GM13977 (cell line): ENCODE measurements at places on chromosomes 5 and 9.

DNA sequence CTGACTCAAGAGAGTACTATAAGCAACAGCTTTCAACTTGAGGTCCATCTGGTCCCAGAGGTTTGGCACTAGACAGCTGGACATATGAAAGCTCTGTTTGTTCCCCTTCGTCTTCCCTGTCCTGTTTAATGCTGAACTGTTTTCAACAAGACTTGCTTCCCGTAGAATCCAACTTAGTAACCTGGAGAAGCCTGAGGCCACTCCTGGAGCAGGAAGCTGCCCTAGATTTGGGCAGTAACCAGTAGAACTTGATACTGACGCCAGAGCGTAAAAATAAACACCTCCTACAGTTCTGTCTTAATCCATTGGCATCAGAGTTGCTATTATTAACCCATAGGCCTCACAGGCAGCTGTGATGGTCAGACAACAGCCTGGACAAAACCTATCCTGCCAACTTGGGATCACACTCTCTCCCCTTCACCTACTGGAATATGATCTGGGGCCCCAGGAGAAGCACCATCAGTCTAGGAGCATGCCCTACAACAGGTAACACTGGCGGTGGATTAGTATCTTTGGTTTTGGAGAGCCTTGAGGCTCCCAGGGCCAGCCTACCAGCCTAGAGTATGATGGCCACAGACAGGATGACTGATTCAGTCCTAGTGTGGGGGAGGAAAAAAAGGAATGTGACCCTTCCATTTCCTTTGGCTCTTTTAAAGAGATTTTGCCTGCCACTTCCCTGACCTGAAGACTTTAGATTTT is 29.2 kb downstream of the RUSC2 start:
- no peak for DNase-seq

- DNase-seq = no peak
These were observed 46.9 kb downstream of the C9orf50 start for GRCh38 chr9:129573977-129574376.

DNA sequence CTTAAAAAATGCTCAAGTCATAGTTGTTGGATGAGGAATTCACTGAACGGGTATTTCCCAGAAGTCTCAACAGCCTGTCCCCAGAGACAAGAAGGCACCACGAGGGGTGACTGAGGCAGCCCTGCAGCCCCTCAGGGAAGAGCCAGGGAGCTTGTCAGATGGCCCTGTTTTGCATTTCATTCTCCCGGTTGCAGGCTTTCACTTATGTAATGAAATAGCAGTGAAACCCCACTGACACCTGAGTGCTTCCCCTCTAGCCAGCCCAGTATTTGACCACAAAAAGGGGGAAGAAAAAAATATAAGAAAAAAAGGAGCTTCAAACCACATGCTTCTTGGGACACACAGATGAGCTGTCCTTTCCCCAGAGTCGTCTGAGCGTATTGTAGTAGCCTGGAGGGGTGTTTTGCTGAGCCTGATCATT is 75.3 kb upstream of the IL12B start:
- DNase-seq = peak; percentile 28

GRCh38 chr5:8188874-8189565 is 320.1 kb downstream of the MTRR start:
- DNase-seq = no peak

DNA sequence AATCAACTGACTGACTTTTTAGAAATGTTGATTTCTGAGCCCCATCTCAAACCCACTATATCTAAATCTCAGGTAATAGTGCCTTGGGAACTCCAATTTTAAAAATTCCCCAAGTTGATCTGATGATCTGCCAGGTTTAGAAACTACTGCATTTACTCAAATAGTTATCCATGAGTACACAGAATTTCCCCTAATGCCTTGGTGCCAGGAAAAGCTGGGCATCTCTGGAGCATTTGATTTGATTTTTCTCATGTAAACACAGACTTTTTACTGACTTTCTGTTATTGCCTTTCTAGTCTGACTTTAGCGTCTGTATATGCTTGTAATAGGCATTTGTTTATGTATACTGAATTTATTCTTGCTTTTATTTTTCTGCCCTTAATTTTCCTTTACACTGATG is 35.8 kb downstream of the MTREX start:
- DNase-seq = no peak

DNA sequence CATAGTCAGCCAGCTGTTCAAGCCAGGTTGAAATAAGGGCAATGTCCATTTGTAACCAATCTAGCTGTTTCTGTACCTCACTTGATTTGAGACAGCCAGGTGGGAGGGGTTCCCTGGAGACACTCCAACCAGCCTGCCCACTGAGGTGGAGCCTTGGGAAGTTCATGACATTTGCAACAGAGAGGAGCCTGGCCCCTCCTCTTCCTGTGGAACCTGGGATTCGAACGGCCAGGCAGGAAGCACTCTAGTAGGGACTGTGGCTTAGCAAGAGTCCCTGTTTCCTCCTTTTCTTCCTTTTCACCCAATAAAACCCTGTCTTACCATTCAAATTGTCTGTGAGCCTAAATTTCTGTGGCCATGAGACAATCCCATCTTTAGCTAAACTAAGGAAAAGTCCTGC is 312.3 kb upstream of the NMUR2 start:
- no peak for DNase-seq

- no peak for DNase-seq
These were observed 1060.7 kb downstream of the EFNA5 start for GRCh38 chr5:106610041-106610440.

DNA sequence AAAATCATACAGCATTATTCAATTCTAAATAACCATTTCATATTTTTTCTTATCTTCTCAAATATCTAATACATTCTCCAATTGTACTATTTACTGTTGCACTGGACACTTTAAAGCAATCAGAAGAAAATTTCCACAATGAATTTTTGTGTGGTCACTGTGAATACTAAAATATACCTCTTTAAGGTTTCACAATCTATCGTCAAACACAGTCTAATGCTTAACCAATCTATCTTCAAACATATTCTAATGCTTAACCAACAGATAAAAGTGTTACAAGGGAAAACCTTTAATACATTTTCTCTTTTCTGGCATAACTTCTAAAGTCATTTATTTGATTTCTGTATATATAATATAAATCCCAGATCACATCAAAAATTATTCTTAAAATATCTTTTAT is 2035.5 kb upstream of the CDH6 start:
- DNase-seq = no peak

DNA sequence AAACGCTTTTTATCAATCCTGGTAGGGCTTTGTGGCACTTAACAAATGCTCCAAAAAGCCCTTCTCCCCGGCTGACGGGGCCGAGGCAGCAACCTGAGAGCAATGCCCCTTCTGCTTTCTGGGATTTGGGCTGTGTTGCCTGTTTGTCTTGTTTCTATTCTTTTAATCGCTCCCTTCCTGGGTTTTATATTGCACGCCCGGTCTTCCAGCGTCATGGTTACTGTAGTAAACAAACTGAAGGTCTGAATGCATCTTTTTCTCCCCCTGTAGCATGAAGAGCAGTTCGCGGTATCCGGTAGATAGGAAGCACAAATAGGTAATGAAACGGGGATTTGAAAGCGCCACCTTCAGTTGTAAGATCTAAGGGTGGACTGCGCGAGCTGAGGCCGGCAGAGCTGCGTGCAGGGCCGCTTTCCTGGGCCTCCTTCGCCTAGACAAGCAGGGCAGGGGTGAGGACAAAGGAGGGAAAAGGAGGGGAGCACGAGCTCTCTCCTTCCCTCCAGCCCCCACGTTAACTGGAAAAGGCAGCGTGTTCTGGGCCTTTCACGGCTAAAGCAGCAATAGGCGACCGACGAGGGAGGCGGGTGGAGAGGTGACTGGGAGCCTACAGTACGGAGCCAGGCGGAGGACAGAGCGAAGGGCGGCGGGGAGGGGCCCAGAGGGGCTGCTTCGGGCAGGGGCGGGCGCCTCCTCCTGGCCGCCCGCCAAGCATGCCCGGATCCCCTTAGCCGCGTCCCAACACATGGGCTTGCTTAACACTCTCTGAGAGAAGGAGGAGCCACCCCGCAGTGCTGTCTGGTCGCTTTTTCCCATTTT is 49.3 kb upstream of the ZNF366 start:
- peak; percentile 63 for DNase-seq

GRCh38 chr5:40853632-40854192 is 12.5 kb downstream of the CARD6 start:
- no peak for DNase-seq

DNA sequence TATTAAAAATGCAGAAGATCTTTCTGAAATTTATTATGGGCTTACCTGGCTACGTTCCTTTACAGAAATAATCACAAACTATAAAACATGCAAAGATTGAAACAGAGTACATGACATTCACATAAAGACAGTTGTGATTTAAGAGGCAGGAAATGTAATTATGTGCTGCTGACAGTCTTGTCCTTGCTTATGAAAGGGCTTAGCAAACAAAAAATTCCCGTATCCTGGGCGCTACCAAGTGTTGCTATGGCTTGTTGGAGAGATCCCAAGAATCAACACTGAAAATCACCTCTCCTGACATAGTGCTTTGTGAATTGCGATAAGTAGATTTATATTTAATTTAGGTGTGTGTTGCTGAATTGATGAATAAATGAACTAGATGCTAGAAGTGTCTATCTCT is 352.5 kb upstream of the C9orf72 start:
- DNase-seq = no peak

DNA sequence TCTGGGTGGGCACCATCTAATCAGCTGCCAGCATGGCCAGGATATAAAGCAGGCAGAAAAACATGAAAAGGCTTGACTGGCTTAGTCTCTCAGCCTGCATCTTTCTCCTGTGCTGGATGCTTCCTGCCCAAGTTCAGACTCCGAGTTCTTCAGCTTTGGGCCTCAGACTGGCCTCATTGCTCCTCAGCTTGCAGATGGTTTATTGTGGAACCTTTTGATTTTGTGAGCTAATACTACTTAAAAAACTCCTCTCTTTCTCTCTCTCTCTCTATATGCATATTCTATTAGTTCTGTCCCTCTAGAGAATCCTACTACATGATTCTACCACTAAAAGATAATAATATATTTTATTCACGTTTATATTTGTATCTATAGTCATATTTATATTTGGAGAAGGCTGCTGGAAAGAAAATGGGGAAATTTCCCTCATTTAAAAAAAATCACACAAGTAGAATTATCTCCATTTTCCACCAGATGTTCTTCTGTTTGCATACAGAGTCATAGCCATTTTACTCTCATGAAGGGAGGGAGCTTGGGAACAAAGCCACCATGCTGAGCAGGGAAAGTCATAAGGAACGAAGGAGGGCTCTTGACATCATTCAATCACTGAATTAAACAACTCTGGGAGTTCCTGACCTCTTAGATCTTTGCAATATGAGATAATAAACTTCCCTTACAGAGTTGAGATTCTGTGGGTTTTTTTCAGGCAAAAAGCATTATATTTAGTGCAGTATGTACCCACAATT is 1137.4 kb upstream of the CDH18 start:
- DNase-seq = no peak

GRCh38 chr5:100772548-100772947 is 130.5 kb downstream of the ST8SIA4 start:
- DNase-seq = no peak

DNA sequence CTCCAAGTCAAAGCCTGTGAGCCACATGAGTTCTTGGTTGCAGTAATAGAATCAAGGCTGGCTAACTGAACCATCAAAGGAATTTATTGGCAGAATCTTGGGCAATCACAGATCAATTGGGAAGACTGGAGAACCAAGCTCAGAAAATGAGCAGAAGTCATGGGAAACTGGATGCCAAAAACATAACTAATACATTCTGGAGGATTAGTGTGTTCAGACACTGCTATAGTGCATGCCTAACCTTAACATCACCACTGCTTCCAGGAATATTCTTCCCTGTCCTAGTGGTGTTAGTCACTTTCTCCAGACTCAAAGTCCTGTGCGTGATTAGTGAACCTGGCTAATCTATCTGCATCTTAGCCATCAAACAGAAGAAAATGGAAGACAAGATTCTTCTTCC is 843.7 kb downstream of the EFNA5 start:
- DNase-seq = no peak

GRCh38 chr5:173963182-173963838 is 25.7 kb upstream of the C5orf47 start:
- DNase-seq = no peak

- no peak for DNase-seq
These were observed 24.6 kb downstream of the C9orf85 start for GRCh38 chr9:71936066-71936465.

DNA sequence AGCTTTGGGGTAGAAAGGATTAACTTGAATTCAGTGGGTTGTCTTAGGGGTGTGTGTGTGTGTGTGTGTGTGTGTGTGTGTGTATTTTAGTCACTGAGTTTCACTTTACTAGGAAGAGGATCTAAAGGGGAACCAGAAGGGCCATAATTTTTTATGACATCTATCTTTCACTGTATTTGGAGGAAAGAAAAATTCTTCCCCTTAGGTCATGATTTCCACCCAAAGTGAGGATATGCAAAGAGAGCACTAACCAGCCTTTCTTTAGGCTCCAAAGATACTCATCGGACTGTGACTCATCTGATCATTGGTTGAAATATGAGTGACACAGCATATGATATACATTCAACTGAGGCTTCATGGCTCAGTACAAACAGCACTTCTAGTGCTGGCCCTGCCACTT is 75.2 kb upstream of the RASGRF2 start:
- DNase-seq = no peak

- no peak for DNase-seq
These were observed 9.1 kb downstream of the GFPT2 start for GRCh38 chr5:180343831-180344695.

- no peak for DNase-seq
These were observed 74.3 kb downstream of the SMIM15 start for GRCh38 chr5:61087921-61088320.

- no peak for DNase-seq
These were observed 44.3 kb downstream of the BICD2 start for GRCh38 chr9:92720209-92720765.

- no peak for DNase-seq
These were observed 67.3 kb downstream of the SNX30 start for GRCh38 chr9:112817860-112818203.

- no peak for DNase-seq
These were observed 42.4 kb downstream of the NTRK2 start for GRCh38 chr9:84711936-84712335.

DNA sequence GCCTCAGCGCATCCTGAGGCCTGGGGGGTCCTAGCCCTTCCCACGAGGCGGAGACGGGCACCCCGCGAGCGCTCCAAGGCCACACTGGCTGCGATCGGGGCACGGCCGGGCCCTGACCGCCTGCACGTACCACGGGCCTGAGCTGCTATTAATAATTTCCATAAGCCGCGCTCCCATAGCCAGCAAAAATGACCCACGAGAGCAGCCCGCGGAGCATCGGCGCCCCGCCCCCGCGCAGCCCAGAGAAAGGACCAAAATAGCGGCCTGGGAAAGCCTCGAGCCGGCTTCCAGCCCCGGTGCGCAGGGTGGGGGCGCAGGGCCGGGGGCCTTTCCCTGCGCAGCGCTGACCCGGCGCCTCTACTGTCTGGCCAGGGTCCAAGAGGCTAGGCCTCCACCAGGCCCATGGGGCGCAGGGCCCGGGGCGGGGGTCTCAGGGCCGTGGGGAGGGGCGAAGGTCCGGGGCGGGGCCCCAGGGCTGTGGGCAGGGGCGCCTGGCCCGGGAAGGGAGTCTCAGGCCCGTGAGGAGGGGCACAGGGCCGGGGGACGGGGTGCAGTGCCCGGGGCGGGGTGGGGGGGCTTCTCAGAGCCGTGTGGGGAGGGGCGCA is 54.4 kb downstream of the EXD3 start:
- no peak for DNase-seq

DNA sequence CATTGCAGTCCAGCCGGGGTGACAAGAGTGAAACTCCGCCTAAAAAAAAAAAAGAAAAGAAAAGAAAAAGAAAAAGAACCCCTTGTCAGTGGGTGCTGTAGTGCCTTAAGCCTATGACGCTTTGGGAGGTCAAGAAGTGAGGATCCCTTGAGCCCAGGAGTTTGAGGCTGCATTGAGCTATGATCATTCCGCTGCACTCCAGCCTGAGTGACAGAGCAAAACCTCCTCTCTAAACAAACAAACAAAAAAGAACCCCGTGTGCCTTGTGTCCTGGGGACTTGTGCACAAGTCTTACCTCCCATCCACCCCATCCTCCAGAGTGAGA is 33.5 kb upstream of the STXBP1 start:
- no peak for DNase-seq
